Activated gamma-delta T cell (primary cell): ENCODE measurements at places on chromosomes 6 and 20.

DNA sequence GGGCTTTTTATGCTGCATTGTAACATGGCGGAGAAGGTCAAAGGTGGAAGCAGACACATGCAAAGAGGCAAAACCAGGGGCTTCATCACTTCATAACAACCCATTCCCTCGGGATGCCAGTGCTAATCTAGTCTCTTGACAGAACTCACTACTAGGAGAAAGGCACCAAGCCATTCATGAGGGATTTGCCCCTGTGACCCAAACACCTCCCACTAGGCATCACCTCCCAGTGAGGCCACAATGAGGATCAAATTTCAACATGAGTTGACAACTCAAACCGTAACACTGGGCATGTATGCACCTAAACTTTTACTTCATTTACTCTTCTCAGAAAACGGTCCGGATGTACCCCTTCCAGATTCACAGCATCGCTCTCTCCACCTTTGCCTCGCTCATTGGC is 61.9 kb downstream of the CDS2 start:
- no peak for DNase-seq

GRCh38 chr6:40896696-40897095 is 142.3 kb downstream of the UNC5CL start:
- DNase-seq, result no peak

DNA sequence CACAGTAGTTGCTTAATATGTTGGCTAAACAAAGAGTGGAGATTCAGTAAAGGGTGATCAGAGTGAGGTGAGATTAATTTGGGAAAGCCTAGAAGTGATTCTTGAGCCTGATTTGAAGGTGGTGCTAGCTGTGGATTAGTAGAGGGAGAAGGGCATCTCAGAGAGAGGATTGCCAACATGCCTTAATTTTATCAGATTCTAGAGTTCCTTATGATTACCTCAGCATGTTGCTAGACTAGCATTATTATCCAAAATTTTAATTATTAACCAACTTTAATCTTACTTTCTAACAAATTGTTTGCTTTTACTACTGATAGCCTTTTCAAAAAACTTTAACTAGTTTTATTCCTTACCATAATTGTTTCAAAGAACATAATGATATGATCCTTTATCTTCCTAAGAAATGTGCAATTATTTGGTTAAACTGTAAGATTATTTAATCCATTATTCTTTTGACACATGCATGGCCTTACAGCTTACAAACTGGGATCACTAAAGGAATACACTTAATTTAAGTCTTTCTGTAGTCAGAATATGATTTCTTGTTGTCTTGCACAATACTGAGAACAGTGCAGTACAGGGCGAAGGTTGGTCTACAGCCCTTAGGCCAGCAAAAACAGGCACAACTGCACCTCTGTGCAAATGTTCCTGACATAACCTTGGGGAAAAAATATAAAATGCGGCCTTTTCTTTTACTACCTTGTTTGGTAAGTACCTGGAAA is 88.9 kb downstream of the SLC16A10 start:
- DNase-seq, result no peak

GRCh38 chr6:29477923-29478450 is 9.8 kb downstream of the MAS1L start:
- no peak for DNase-seq

DNA sequence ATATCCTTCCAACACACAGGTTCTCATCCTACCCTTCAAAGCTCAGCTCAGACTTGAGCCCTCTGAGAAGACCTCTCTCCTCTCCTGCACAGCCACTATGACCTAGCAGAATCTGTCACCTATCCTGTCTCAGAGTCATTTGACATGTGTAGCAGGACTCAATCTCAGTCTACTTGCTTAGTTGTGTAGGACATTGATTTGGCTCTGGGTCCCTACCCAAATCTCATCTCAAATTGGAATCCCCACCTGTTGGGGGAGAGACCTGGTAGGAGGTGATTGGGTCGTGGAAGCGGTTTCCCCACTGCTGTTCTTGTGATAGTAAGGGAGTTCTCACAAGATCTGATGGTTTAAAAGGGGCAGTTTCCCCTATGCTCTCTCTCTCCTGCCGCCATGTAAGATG is 297.9 kb downstream of the CD83 start:
- DNase-seq, result no peak

- DNase-seq, result no peak
These were observed 1.8 kb upstream of the DCBLD1 start for GRCh38 chr6:117480651-117481050.

DNA sequence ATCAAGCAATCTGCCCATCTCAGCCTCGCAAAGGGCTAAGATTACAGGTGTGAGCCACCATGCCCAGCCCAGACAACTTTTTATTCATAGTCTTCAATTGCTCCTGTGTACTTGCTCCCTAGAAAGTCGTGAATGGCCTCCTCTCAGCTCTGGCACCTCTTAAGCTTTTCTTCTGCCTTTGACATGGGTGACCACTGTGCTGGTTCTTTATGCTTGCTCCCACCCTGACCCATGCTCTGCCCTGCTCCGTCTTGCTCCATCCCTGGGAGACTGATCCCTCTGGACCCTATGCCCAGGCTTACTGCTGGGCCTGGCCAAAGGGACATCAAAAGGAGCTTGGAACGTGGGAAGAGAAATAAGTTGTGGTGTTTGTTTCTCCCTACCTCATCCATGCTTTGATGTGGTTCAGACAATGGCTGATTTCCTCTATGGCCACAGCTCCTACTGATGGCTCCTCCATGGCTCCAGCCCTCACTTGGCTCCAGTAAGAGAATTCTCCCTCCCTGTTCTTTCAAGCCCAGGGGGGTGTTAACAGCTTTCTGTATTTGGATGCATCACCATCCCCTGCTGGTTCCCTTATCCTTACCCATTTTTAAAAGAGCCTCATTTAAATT is 7.7 kb upstream of the TREM2 start:
- DNase-seq, result no peak

- no peak for DNase-seq
These were observed 68.3 kb downstream of the NOL4L start for GRCh38 chr20:32516583-32517517.

DNA sequence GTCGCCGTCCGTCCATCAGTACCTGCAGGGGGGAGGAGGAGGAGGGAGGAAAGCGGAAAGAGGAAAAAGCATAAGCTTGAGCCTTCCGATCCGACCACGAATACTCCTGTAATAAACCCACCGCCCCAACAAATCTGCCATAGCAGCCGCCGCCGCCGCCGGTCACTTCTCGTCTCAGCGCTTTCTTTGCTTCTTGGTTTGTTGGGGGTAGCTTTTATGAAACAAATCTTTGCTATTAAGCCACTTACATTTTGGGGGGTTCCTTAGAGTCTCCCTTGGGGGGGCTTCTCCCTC is 277 bp downstream of the ADGRB3 start:
- DNase-seq, result no peak

- no peak for DNase-seq
These were observed 6.7 kb downstream of the SMOC2 start for GRCh38 chr6:168447700-168448099.

- DNase-seq, result no peak
These were observed 11.0 kb upstream of the ADGRF5 start for GRCh38 chr6:46932526-46933319.

GRCh38 chr6:35181933-35182612 is 31.7 kb upstream of the SCUBE3 start:
- DNase-seq, result no peak

- DNase-seq, result no peak
These were observed 7.2 kb downstream of the MYLIP start for GRCh38 chr6:16136091-16136490.

- no peak for DNase-seq
These were observed 9.7 kb upstream of the WFDC8 start for GRCh38 chr20:45588800-45589199.

GRCh38 chr6:128098000-128098581 is 197.2 kb upstream of the THEMIS start:
- no peak for DNase-seq

DNA sequence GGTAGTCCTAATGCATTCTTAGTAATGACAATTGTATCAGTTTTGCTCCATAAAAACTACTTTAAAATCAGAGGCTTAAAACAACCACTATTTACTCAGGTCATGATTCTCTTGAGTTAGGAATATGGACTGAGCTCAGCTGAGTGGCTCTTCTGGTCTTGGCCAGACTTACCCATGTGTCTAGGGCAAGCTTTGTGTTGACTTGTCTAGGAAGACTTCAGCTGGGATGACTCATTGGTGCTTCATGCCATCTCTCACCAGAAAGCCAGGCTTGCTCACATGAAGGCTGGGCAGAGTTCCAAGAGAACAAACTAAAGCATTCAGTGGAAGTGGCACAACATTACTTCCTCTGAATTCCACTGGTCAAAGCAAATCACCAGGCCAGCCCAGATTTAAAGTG is 155.3 kb downstream of the DHX35 start:
- no peak for DNase-seq

DNA sequence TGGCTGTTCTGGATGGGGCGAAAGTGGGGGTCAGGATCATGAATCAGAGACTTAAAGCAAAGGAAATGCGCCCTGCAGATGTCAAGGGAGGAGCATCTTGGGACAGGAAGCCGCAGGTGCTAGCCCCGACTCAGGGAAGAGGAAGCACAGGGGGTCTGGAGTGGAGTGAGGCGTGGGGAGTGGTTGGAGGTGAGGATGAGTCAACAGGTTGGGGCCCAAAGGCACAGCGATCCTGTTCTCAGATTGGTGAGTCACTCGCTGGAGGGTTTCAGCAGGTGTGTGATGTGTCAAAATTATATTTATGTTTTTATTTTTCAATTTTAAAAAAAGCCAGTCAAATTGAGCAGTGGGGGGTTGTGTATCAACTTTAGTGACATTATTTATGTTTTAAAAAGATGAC is 19.0 kb downstream of the PACSIN1 start:
- no peak for DNase-seq

DNA sequence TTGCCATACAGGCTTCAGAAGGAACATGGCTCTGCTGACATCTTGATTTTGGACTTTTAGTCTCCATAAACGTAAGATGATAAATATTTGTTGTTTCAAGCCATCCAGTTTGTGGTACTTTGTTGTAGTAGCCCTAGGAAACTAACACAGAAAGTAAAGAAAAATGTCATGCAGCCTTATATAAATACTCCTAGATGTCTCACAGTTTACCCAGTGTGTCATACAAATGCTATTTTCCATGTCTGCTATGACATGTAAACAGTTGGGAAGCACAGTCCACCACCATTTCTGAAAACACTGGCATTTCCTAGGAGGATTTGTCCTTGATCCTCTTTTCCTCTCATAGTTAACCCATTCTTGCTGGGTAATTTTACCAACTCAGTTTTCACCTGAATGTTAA is 30.6 kb upstream of the ME1 start:
- no peak for DNase-seq

- DNase-seq, result no peak
These were observed 167.4 kb downstream of the QRSL1 start for GRCh38 chr6:106796781-106797180.
